ENCODE measurements at places on chromosomes 5 and 9.

GRCh38 chr5:115948091-115948534 is 14.2 kb upstream of the LVRN start:
- DNase-seq = no peak

- DNase-seq = no peak
Measured at GRCh38 chr5:165622864-165623536, 2117.6 kb downstream of the MAT2B start.

- no peak for DNase-seq
Measured at GRCh38 chr5:88799938-88800535, 82.9 kb downstream of the MEF2C start.

DNA sequence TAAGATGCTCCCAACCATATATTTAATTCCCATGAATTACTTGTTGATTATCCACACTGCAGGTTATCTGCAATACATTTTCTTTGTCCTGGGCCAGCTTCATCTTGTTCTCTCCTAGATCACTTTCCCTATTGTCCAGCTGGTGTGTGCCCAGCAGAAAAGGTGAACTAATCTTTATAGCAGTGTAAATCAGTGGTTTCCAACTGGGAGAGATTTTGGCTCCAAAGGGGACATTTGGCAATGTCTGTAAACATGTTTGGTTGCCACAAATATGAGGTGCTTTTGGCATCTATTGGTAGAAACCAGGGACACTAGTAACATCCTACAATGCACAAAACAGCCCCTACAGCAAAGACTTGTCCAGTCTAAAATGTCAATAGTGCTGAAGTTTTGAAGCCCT is 20.1 kb upstream of the ERBIN start:
- DNase-seq = no peak

DNA sequence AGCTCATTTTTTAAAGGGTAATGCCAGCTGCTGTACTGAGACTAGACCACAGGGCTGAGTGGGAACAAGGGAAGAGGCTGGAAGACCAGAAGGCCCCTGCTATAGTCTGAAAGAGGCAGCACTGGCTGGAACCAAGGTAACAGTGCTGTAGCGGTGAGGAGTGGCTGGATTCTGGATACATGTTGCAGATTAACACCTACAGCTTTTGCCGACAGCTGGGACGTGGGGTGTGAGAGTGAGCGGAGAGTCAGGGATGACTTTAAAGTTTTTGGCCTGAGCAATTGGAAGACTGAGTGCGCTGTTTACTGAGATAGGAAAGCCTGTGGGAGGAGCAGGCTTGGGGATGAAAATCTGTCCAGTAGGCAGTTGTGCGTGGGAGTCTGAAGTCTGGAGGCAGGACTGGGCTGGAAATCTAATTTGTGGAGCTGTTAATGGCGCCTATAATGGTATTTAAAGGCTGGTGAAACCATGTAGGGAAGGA is 26.5 kb downstream of the AQP7 start:
- no peak for DNase-seq

GRCh38 chr9:79652598-79652997 is 80.8 kb downstream of the TLE4 start:
- DNase-seq = no peak

- no peak for DNase-seq
Measured at GRCh38 chr9:105647595-105648349, 14.5 kb upstream of the TAL2 start.

DNA sequence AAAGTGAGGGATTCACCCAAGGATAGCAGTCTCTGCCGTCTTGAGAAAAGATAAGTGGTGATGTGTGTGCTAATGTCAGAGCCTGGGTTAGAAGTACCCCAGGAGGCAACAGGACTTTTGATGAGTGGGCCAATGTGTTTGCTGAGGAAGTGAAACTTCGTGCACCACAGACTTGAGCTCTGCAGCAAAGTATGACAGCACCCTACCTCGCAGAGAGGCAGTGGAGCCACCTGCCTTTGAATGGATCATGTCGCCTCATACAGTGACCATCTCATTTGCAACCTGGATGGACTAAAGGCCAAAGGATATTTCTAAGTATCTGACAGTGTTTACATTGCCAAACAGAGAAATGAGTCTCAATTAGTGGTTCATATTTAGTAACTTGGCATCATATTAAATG is 593.9 kb upstream of the GRAMD2B start:
- no peak for DNase-seq

DNA sequence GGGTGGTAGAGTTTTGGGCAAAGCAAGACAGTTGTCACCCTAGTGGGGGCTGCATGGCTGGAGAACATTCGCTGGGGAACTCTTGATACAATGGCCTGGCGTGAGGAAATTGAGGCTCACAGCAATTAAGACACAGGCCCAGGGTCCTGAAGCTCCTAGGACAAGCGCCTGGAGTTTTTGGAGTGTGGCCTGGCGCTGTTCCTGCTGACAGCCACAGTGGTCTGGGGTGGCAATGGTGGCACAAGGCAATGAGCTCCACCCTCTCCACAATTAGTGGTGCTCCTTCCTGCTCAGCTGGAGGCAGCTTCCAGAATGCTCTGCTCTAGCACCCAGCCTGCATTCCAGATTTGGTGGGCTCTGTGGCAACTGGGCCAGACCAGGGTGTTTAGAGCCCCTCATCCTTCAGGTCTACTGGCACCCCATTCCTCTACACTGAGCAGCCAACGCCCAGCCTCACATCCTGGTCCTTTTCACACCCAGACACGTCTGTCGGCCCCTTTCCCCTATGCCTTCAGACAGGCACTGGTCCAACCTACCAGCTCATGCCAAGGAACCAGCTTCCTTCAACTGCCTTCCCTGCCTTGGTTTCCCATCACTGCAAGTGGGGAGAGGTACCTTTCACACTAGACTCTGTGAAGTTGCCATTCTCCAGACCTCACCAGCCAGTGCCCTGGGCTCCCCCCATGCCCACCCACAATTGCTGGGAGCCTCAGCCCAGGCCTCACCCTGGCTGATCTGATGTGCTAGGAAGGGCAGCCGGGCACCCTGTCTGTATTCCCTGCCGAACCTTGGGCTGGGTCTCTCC is 138.1 kb upstream of the COL5A1 start:
- DNase-seq = no peak

DNA sequence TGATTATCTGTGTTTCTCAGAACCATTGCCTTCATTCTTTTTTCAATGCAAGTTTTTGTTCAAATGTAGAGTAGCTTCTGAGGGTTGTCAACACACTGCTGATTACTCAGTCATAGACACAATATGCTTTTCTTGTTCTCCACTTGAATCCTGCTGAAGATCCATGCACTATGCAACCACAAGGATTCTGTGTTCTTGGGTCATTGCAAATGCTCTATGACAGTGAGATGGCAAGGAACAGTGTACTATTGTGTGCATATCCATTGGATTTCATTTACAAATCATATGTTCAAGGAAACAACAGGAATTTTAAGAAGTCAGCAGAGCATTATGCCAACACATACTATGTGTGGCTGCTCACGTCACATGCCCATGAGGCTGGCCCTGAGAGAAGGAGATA is 1590.2 kb downstream of the EFNA5 start:
- DNase-seq = no peak

DNA sequence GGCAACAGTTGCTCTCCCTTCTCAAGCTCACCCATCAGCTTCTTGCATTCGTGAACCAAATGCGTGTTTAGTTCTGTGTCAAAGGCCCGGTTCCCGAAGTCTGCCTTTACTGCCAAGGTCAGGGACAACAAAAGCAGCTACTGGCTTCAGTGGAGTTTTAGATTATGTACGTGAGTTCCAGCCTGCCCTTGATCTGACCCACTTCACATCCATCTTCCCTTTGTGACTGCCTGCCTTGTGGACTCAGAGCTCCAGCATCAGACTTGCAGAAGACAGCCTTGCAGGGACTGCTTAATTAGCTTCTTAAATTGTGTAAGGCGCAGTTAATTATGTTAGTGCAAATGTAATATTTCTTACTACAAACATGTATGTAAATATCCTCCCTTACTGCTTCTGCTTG is 774.7 kb upstream of the EDIL3 start:
- no peak for DNase-seq

- no peak for DNase-seq
Measured at GRCh38 chr9:95182854-95183563, 134.5 kb downstream of the FANCC start.

GRCh38 chr9:68437785-68438184 is 81.4 kb downstream of the PGM5 start:
- no peak for DNase-seq

DNA sequence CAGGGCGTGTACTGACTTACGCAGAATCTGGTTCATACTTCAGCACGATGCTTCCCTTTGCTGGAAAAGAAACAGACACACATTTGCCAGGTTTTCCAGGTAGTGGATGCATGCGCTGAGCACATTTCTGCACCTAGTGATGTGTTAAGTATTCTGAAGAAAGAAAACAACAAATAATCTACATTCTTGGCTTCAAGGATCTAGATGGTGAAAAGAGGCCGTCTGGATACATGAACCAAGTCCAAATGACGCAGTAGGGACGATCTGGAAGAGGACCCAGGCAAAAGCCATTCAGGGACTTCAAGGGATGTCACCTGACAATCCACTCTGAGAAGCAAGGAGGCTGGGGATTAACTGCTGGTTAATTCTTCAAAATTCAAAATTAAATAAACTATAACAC is 30.4 kb downstream of the NSUN2 start:
- DNase-seq = no peak

GRCh38 chr5:83422284-83422683 is 49.3 kb upstream of the VCAN start:
- no peak for DNase-seq

Data from HuH-7.5 (cell line).